ENCODE measurements at places on chromosomes 11 and 22.
A peak's percentile ranks its signal among the peaks of the same experiment; 100 is the strongest.

DNA sequence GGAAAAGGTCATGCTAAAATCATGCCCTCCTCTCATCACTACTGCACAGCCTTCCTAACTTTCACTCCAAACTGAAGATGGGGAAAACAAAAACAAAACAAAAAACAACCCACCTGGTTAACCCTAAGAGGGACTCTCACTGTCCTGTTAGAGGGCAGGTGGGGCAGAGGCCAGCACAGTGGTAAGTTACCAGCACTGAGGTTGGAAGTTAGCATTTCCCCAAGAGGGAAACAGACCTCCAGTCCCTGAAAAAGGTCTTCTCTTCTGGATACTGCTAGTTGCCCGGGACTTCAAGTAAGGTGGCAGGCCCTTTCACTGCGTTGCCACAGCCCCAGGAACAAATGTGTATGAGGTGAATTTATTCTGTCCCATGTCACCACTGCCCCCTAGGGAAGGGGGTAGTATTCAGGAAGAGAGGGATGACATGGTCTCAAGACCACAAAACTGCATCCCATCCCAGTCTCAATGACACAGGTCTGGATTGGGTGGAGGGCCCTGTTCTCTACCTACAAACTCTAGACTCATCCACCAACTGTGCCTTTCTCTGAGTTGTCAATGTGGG is 792 bp upstream of the ADAMTS8 start:
- DNase-seq = no peak

DNA sequence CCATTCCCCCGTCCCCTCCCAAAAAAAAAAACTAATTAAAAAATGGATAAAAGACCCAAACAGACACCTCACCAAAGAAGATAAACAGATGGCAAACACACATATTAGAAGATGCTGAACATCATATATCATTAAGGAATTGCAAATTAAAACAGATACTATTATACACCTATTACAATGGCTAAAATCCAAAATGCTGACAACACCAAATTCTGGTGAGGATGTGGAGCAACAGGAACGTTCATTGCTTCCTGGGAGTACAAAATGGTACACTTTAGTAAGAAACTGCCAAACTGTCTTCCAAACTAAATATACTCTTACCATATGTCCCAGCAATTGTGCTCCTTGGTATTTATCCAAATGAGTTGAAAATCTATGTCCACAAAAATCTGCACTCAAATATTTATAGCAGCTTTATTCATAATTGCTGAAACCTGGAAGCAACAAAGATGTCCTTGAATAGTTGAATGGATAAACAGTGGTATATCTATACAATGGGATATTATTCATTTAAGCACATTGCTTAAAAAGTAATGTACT is 19.9 kb downstream of the NAGA start:
- no peak for DNase-seq

- no peak for DNase-seq
Measured at GRCh38 chr11:32034149-32034548, 56.7 kb upstream of the RCN1 start.

DNA sequence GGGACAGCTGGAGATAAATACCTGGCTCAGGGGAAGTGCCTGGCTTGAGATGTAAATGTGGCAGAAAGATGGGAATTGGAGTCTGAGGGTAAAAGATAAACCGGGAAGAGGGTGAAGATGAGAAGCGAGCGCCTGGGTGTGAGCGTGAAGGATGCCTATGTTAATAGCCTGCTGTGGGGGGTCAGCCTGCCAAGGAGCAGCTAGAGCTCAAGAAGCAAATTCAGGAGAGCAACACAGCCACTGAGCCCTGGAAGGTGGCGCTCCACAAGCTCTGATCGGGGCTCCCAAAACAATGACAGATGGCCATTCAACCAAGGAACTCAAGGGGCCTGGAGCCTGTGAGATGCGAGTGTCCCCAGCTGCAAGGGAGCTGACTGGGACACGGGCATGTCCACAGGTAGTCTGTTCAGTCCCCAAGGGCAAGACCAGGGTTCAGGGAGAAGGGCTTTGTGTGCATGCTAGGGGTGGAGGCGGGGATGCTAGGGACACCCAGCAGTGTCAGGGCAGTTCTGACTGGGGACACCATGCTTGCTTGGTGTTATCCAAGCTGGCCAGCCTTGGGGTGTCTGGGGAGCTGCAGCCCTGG is 2.8 kb downstream of the GSC2 start:
- no peak for DNase-seq

DNA sequence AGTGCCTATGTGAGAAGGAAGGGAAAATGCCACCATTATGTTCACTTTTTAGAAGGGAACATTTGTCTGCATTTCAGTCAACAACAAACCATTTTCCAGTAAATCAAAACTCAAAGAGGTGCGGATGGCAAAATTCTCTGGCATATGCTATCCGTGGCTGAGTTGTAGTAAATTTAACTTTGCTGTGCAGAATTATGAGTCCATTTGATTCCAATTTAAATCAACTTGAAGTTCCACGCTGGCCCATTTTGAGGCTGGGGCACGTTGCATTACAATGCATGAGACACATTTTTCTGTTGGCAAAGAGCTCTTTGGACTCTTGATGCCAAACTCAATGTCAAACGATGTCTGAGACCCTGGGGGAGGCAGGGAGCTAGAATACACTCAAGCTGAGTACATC is 211.8 kb downstream of the LRRC4C start:
- DNase-seq = no peak

DNA sequence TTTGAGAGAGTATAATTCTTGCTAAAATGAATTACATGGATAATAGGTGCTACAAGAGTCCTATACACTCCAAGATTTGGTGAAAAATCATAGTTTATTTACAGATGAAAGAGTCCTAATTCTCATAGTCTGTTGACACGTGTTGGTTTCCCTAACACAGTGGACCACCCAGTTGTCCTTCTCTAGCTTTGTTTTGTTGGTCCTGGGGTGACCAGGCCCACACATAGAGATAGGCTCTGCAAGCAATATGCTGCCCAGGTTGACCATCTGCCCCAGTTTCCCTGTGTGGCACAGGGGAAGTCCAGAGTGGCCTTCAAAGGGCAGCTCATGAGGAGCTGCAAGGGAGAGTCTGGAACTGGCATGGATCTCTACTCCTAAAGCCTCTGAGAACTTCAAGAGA is 184.9 kb downstream of the MAML2 start:
- no peak for DNase-seq

- DNase-seq = no peak
Measured at GRCh38 chr11:93520726-93521509, 22.3 kb downstream of the SMCO4 start.

DNA sequence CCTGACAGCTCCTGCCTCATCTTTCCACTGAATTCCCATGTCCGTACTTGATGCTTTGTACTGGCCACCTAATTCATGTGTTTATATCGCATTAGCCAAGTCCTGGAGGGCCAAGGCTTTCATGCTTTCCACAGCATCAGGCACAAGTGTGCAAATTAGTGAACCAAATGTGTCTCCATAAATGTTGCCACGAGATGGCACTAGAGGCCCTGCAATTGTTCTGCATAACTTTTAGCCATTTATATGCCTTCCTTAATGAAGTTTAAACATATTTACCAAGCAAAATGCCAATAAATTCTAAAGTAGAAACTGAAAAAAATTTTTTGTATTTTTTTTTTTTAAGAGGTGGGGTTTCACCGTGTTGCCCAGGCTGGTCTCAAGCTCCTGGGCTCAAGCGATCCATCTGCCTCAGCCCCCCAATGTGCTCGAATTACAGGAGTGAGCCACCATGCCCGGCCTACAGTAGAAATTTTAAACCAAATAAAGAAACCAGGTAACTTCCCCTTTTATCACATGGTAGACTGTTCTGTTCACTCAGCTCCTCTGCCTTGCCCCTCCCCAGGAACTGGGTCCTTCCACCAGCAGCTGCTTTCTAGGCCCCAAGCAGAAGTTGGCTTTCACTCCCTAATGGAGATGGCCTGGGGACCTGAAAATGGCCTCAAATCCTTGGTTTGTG is 20.8 kb upstream of the IL18BP start:
- no peak for DNase-seq

DNA sequence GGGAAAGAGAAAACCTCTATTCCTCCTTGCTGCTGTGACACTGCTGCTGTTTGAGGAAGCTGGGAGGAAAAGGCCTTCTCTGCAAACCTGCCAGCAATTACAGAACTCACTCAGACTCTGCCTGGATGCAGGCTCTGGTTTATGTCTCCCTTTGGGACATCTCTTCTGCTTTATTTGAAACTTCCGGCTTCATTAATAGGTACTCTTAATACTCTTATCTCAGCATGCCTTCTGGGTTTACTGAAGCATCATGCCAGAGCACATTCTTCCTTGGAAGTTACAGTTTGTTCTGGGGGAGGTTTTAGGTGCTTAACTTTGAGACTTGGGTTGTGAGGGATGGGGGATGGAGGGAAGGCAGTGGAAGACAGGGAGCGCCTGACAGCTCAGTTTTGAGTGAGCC is 79.9 kb downstream of the NAV2 start:
- DNase-seq = peak; percentile 68
